Hematopoietic multipotent progenitor cell treated with erythropoietin and hydrocortisone succinate and interleukin-3 and kit ligand, for 4 days (in vitro differentiated cells): ENCODE measurements at places on chromosomes 13 and 19.

DNA sequence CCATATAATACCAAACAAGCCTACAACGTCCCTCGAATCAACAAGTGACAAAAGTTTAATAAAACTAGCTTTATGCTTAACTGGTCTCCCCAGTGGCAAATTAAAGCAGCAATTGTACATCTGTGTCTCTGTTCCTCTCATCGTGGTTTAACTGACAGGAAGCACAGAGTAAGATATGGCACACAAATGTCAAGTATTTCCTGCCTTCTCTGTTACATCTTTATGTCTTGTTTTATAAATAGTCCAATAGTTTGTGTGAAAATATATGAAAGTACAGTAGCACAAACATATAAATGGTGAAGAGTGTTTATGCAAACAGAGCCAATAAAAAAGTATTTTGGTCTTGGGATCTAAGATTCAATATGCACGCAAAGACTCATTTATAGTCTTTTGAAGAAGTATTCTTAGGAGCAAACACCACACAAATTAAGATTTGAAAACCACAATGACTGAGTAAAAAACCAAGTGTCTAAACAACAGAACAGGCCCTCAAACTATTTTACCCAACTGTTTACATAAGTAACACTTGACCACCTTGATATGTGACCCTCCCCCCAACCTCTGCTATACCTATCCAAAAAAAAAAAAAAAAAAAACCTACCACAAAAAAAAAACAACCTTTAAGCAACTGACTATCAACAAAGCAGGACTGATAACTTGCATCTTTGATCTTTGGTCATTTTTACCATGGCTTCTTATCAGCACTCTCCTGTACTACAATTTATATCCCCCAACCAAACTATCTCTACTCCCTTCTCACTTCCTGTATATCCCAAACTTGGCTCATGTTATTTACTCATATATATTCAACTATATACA lies 14.0 kb downstream of the ELF1 start:
- DNase-seq: peak; percentile 94

DNA sequence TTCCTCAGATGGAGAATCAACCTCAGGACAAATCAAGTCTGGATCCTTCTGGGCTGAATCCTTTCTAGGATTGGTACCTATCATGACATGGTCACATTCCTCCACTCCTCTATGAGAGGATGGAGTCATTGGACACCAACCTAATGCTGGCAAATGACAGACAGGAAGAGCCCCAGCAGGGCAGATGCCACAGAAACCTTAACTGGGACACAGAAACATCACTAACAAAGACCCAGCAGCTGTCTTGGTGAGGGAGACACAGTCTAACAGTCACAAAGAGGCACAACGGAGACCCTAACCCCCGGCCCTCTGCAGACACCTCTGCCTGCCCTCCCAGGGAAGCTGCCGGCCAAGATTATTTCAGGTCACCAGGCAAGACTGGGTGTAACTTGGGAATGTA lies 2.1 kb downstream of the ANKRD27 start:
- peak; percentile 41 for DNase-seq

GRCh38 chr13:101624981-101625380 lies 172.5 kb downstream of the ITGBL1 start:
- no peak for DNase-seq

DNA sequence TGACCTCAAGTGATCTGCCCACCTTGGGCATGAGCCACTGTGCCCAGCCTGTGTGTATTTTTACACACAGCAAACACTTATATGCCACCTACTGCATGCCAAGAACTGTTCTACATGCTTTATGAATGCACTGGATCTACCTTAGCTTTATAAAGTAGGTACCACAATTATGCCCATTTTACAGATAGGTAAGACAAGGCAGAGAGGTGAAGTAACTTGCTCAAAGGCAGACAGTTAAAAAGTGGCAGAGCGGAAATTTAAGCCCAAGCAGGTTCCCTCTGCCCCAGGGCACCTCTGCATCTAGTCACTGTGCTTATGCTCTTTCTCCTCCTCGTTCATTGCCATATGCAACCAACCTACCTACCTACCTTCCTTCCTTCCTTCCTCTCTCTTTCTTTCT lies 10.5 kb downstream of the ADAMTS10 start:
- no peak for DNase-seq

DNA sequence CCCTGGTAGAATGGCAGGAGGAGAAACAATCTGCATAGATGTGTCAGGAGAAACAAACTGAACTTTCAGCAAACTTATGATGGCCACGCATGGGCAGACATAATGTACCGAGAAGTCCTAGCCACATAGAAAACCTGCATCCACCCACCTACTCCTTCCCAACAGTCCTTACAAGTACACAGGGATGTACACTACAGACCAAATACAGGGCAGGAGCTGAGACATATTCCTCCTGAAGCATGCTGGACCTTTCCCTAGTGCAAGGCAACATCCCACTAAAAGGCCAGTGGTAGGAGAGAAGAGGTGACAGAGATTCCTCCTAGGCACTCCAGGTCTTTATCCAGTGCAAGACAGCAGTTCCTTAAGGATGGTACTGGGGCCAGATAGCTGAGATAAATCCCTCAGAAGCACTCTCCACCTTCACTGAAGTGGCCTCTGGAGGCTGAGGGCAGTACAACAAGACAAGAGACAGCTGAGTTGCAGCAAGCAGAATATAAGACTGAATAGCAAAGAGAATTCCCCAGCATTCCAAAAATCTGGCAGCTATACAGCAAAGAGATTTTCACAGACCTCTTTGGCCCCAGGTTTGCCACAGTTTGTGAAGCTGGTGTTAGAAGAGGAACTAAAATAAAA lies 18.3 kb downstream of the VWA8 start:
- DNase-seq: peak; percentile 24

- no peak for DNase-seq
Observed at GRCh38 chr13:28609381-28609780, 49.5 kb upstream of the POMP start.

DNA sequence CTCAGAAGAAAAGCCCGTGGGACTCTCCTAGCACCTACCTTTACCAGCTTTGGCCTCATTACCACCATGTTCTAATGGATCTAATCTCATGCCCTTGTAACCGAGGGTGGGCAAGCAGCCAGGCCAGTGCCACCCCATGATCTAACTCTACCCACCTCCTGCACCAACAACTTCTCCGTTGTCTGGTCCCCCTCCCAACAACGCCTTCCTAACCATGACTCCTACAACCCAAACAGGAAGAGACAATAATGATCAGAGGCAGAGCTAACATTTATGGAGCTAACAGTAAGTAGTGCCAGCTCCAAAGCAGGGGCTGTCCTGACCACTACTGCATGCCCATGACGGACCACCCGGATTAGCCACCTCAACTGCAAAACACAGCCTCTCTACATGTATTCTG lies 3.5 kb downstream of the USP12 start:
- DNase-seq: peak; percentile 73

DNA sequence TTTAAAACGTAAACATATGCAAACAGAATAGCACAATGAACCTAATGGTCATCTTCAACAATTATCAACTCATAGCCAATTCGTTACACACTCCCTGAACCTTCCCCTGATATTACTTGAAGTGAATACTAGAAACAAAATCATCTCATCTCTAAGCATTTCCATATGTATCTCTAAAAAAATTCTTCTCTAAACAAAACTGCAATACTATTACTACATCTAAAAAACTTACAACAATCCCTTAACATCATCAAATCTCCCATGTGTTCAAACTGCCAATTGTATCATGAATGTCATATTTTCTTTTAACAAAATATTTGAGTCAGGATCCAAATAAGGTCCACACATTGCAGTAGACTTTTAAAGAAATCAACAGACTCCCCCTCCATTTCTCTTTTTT lies 61.4 kb downstream of the FRY start:
- DNase-seq: no peak

- no peak for DNase-seq
Observed at GRCh38 chr13:37212826-37213225, 107.4 kb upstream of the CSNK1A1L start.

DNA sequence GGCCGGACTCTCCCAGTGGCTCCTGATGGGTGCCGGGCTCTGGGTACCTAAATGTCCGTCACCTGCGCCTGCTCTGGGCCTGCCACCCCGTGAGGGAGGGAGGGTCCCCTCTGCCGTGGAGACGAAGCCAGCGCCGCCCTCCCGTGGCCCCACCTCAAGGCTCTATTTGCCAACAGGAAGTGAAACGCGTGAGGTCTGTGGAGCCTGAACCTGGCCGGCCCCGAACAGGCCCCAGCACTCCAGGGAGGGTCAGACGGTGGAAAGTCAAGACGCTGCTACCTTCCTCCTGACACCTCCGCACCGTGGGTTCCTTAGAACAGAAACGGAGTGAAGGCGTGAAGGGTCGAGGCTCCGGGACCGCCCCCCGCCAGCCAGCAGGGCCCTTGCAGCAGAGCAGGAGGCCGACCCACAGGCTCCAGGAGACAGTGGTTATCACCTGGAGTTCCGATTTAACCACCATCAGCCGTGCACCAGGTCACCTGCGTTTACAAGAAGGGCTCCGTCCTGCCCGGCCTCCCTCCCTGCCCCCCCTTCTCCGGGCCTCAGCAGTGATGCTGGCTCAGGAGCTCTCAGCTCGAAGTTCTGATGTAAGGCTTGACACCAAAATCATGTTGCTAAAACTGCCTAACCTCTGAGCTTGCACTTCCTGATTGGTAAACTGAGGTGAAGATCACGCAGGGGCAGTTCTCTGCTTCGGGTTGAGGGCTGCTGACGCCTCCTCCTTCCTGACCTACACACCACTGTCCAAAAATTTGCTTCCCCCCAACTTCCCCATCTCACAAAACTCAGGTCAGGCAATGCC lies 50.9 kb upstream of the C13orf46 start:
- DNase-seq: no peak

- no peak for DNase-seq
Observed at GRCh38 chr13:64029343-64030093, 2613.9 kb upstream of the PCDH20 start.
